Neural crest cell (in vitro differentiated cells): ENCODE measurements at places on chromosomes 3 and 15. TPM values are rescaled to one million over a fixed set of nuclear protein-coding genes. Genes with fewer than 3 reads are reported as not detected.

- no peaks in the 10 kb centered on the region for H3K36me3 ChIP-seq
- H3K27ac ChIP-seq = peak overlapping the region; percentile 83
- peak; percentile 50 for DNase-seq
These were observed 2.7 kb downstream of the TYRO3 start for GRCh38 chr15:41561777-41562145.

GRCh38 chr3:32110233-32110760, 3.9 kb downstream of the GPD1L start:
- no peaks in the 10 kb centered on the region for H3K36me3 ChIP-seq
- no peak overlapping the region for H3K27ac ChIP-seq
- no peak for DNase-seq

NANOGP8 gene
- total RNA-seq = 0.34 TPM in 1 of 2 replicates, not detected in the other

DLL4 gene
- 1.7 and 2.0 TPM in 2 replicates for total RNA-seq

- H3K27ac ChIP-seq = no peak overlapping the region
- H3K36me3 ChIP-seq = peaks cover 5% of the 10 kb centered on the region
- no peak overlapping the region for H3K4me3 ChIP-seq
- no peak for DNase-seq
These were observed 108.9 kb downstream of the NPAP1 start for GRCh38 chr15:24784506-24784905.

DNA sequence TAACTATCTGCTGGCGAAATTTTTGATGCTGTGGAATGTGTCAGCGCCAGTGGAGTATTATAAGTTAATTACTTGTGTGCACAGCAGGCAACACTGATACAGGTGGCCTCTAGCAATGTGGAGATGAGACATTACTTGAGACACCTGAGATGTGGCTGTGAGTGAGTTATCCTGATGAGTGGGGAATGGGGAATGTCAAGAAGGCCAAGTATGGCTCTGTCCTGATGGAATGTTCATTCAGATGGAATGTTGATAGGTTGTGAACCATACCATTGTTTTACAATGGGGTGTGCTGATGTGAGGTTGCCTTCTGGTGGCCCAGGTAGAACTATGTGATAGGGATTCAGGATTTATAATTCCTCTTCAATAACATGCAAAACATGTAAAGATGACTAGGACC, 404.8 kb downstream of the PTPRG start:
- no peaks in the 10 kb centered on the region for H3K36me3 ChIP-seq
- H3K27ac ChIP-seq = no peak overlapping the region
- no peak for DNase-seq
- no peaks in the 10 kb centered on the region for H3K27me3 ChIP-seq

DNA sequence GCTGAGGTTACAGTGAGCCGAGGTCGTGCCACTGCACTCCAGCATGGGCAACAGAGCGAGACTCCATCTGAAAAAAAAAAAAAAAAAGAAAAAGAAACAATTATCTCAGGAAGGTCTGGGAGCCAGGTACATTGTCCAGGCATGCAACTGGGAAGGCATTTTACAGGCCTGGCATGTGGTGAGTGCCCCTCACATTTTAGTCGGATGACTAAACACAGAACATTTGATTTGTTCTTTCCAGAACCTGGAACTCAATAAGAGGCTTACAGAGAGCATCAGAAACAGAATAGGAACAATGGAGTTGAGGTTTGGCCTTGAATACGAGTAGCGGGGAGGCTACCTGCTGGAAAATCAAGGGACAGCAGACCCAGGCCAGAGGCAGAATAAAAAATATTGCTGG, 33.7 kb upstream of the IGF1R start:
- H3K27ac ChIP-seq = no peak overlapping the region
- H3K4me1 ChIP-seq = no peaks in the 10 kb centered on the region
- H3K36me3 ChIP-seq = no peaks in the 10 kb centered on the region
- H3K4me3 ChIP-seq = no peak overlapping the region
- DNase-seq = no peak

KIF15 gene
- total RNA-seq = 49.0 and 51.3 TPM in 2 replicates

- DNase-seq = no peak
- no peaks in the 10 kb centered on the region for H3K27me3 ChIP-seq
- H3K36me3 ChIP-seq = peaks cover 15% of the 10 kb centered on the region
- H3K4me1 ChIP-seq = peaks cover 22% of the 10 kb centered on the region
These were observed 1106.0 kb downstream of the OTOL1 start for GRCh38 chr3:162602619-162603018.

CXCR6 gene
- not detected in 2 replicates for total RNA-seq

- peak; percentile 63 for DNase-seq
- peak overlapping the region; percentile 81 for H3K27ac ChIP-seq
- peaks cover 53% of the 10 kb centered on the region for H3K27me3 ChIP-seq
- peak overlapping the region; percentile 70 for H3K4me3 ChIP-seq
These were observed 54.0 kb downstream of the HEG1 start for GRCh38 chr3:125001557-125002413.

- no peak overlapping the region for H3K4me3 ChIP-seq
- H3K27me3 ChIP-seq = no peaks in the 10 kb centered on the region
- no peak overlapping the region for H3K27ac ChIP-seq
- H3K4me1 ChIP-seq = no peaks in the 10 kb centered on the region
- no peak for DNase-seq
- H3K36me3 ChIP-seq = peaks cover 9% of the 10 kb centered on the region
These were observed 80.9 kb downstream of the DUT start for GRCh38 chr15:48411971-48412591.
